Iris pigment epithelial cell (primary cell): ENCODE measurements at places on chromosomes 1 and 21.
A peak's percentile ranks its signal among the peaks of the same experiment; 100 is the strongest.

- DNase-seq, result no peak
These were observed 123.3 kb upstream of the USP24 start for GRCh38 chr1:55338448-55338820.

DNA sequence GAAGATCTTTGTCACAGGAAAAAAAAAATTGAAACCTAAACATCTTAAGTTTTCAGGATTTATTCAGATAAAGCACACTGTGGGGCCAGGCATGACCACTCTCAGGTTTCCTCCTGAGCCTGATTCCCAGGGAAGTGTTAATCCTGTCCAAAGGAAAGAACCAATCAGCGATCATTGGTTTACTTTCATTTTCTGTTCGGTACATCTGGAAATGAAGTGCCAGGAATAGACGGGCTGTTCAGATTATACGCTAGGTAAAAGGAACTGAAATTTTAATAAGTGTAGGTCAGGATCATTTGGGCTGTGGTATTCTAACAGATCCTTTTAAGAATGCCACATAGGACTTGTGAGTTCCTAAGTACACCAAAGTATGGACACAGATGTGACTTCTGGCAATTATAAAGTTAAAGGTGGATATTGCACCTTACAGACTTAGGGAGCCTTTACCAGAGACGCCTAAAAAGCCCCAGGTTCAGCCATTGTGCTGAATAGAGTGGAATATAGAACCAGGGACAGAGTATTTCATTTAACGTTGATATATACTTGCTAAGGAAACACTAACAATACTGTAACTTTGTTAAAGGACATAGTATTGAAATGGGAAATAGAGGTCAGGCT lies 9.3 kb upstream of the CACYBP start:
- DNase-seq, result peak; percentile 39

- peak; percentile 70 for DNase-seq
These were observed 28.7 kb downstream of the NBPF3 start for GRCh38 chr1:21468599-21468998.

- DNase-seq, result peak; percentile 57
These were observed 3.0 kb downstream of the YARS1 start for GRCh38 chr1:32813941-32814739.

DNA sequence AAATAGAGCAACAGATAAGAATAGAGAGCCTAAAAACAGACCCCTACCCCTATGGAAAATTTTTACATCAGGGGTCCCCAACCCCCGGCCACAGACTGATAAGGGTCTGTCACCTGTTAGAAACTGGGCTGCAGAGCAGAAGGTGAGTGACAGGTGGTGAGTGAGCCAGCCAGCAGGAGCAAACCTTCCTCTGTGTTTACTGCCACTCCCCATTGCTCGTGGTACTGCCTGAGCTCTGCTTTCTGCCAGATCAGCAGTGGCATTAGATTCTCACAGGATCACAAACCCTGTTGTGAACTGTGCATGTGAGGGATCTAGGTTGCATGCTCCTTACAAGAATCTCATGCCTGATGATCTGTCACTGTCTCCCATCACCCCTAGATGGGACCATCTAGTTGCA lies 174.1 kb downstream of the FOXD2 start:
- no peak for DNase-seq

GRCh38 chr1:202247837-202248795 lies 54.5 kb downstream of the LGR6 start:
- DNase-seq, result no peak

GRCh38 chr1:67695963-67696362 lies 11.0 kb downstream of the GADD45A start:
- DNase-seq, result no peak

- no peak for DNase-seq
These were observed 189.9 kb upstream of the CACYBP start for GRCh38 chr1:174809755-174810280.

GRCh38 chr1:43945674-43946235 lies 995 bp upstream of the IPO13 start:
- DNase-seq, result no peak
